ENCODE measurements at places on chromosomes 2 and 18. TPM values are rescaled to one million over a fixed set of nuclear protein-coding genes. Genes with fewer than 3 reads are reported as not detected.

The RASGRP3 gene
- total RNA-seq, result 42.1 TPM

The IL36A gene
- not detected for total RNA-seq

The HTR2B gene
- 0.55 TPM for total RNA-seq

The IMPACT gene
- total RNA-seq, result 28.6 TPM

The SPEG gene
- total RNA-seq, result 0.21 TPM

The SRD5A2 gene
- total RNA-seq, result not detected

The GCG gene
- not detected for total RNA-seq

The FAHD2B gene
- 9.2 TPM for total RNA-seq

The RAD51AP2 gene
- not detected for total RNA-seq

The CCBE1 gene
- total RNA-seq, result not detected

The ZC3H15 gene
- total RNA-seq, result 65.1 TPM

The SERPINB10 gene
- total RNA-seq, result not detected

The GNLY gene
- not detected for total RNA-seq

The ANKAR gene
- 4.3 TPM for total RNA-seq

The TFPI gene
- total RNA-seq, result 286 TPM

The CASP8 gene
- 8.8 TPM for total RNA-seq

The IL36G gene
- total RNA-seq, result not detected

The L3MBTL4 gene
- 0.18 TPM for total RNA-seq

The SATB2 gene
- 1.6 TPM for total RNA-seq

The AGAP1 gene
- 20.9 TPM for total RNA-seq

The TMEM198 gene
- total RNA-seq, result not detected

The REEP1 gene
- 0.53 TPM for total RNA-seq

The SERPINB13 gene
- not detected for total RNA-seq

All from endothelial cell of umbilical vein (primary cell).